ENCODE measurements at places on chromosomes 16 and 17.

DNA sequence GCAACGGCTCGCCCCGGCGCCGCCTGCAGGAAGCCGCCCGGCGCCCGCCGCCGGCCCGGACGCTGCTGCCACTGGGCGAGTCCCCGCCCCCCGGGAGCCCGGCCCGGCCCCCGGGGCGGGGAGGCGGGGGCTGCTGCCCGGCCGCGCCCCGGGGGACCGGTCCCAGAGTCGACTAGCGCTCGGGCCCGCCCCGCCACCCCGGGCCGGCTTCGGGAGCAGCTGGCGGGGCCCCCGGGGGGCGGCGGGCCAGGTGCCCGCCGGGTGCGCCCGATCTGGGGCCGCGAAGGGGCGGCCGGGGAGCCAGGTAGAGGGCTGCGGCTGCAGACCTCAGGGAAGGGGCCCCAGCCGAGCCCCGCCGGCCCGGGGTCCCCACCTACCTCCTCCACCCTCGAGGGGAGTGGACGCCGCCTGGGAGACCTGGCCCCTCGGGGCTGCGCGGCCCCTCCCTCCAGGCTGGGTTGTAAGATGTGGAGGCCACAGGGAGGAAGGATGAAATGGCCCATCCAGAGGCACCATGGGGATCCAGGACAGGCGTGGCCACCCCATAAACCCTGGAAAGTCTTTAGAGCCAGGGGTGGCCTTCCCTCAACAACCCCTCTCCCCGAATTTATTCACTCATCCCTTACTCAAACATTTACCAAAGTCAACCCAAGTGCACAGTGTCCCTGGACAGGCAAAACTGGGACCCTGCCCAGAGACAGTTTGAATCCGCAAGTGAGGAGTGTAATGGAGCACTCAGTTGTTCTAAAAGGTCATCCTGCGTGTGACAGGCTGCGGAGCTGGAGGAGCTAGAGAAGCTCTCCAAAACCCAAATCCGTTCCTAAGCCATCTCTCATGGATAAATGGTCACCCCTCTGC is at the start of gene CDYL2:
TSS of gene CDYL2 (minus strand) at position 73 of the 858 bp plus-strand sequence. CDS start 425 bp downstream, outside the sequence.
- DNase-seq = no peak

GRCh38 chr17:30964876-30965275 is 6.0 kb upstream of the RNF135 start:
- no peak for DNase-seq

- no peak for DNase-seq
Observed at GRCh38 chr17:1001640-1002411, 4.9 kb downstream of the TIMM22 start.

DNA sequence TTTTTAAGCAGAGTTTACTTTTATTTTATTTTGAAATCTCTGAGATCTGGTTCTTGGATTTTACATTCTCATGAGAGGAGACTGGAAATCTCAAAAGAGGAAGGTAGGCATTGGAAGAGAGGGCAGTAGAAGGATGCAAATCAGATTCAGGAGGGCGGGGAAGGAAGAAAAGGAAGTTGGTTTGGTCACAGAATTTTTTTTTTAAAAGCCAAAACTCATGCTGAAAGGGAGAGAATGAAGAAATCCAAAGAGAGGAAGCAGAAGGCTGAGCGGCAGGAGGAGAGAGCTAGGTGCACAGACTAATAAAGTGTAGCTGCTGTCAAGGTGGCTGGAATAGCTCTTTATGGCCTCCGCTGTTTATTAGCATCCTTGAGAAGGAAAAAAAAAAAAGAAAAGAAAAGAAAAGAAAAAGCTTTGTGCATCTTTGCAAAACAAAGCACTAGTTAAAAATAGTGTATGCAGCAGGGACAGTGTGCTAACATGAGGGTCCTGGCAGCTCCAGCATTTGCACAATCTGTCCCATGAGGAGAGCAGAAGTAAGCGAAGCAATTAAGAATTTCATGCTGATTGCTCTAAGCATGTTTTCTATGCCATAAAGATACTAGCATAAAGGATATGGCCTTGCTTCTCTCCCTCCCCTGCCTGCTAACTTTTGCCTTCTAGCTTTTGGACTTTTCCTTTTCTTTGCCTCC is 194.2 kb downstream of the ZFHX3 start:
- DNase-seq = no peak

DNA sequence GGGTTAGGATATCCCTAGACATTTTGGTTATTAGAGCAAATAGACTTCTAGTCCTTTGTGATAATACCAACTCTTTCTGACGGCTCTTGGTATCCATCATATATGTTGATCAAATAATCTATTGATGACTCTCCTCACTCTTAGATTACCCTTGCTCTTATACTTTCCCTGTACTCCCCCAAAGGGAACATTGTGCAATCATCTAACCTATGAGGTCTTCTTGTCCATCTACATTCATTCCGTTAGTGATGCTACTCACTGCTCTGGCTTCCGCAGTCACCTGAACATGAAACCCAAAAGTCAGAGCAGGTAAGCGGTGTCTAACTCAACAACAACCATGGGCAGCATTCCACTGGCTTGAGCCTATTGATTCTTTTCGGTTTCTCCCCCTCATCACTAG is 223.7 kb upstream of the SALL1 start:
- DNase-seq = no peak

GRCh38 chr17:30253312-30253711 is 17.8 kb upstream of the SLC6A4 start:
- DNase-seq = no peak
